Ovary (tissue), 10 donors: ENCODE measurements at places on chromosomes 7 and 10. TPM values are rescaled to one million over a fixed set of nuclear protein-coding genes. Genes with fewer than 3 reads are reported as not detected.

GRCh38 chr10:93815304-93816096 lies 57.8 kb downstream of the LGI1 start:
- no peak for DNase-seq

- no peak for DNase-seq
These were observed 35.5 kb downstream of the ENTPD1 start for GRCh38 chr10:95791425-95791979.

The STARD3NL gene
- total RNA-seq, result 37.7 TPM

DNA sequence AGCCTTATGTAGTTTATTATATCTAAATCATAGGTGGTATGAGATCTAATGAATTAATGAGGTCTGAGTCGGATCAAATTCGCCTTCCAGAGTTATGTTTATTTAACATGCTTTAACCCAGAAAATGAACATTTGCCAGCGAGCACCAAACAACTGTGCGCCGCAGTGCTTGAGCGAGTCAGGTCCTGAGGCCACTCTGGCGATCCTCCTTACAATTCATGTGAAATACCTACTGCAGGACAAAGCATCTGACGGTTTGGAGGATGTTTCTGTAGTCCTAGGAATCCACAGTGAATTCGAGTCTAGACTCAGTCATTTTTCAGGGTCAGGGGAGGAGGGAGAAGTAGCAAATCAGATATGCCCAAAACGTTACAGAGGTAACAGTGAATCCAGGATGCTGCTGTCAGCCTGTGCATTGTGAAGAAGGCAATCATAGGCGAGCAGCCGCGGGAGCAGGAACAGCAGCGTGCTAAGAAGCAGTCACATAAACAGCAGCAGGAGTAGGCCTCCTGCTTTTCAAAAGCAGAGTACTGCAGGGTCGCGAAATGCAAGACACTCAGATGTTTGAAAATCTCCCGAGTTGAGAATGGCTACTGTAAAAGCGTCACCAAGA lies 120.2 kb downstream of the CACNB2 start:
- no peak for DNase-seq

The NPY4R2 gene
- not detected for total RNA-seq

The ZNF804B gene
- total RNA-seq, result 0.08 TPM

- DNase-seq, result no peak
These were observed 380.9 kb upstream of the SEMA3C start for GRCh38 chr7:81299711-81300110.

The FBXO24 gene
- 0.61 TPM for total RNA-seq

DNA sequence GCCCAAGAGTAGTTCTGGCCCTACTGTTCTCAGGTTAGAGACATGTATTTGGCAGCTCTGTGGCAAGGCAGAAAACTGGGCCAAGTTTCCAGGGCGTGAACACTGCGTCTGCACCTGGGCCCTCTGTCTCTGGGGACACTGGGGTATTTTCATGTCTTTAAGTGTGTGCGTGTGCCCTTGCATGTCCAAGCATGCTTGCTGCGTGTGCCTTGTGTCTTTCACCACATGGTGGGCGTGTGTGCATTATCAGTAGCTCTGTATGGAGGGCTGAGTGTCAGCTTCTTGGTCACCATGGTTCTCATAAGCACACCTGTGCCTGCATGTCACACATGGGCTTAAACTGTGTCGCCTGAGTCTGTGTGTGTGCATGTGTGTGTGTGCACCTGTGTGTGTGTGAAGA lies 69.3 kb downstream of the HIPK2 start:
- DNase-seq, result no peak
